Endothelial cell (in vitro differentiated cells): ENCODE measurements at places on chromosomes 5 and 9. TPM values are rescaled to one million over a fixed set of nuclear protein-coding genes. Genes with fewer than 3 reads are reported as not detected.

- no peaks in the 10 kb centered on the region for H3K36me3 ChIP-seq
- no peak overlapping the region for H3K4me3 ChIP-seq
- H3K27ac ChIP-seq, result no peak overlapping the region
- DNase-seq, result no peak
These were observed 15.3 kb downstream of the AP3S1 start for GRCh38 chr5:115857057-115857479.

DNA sequence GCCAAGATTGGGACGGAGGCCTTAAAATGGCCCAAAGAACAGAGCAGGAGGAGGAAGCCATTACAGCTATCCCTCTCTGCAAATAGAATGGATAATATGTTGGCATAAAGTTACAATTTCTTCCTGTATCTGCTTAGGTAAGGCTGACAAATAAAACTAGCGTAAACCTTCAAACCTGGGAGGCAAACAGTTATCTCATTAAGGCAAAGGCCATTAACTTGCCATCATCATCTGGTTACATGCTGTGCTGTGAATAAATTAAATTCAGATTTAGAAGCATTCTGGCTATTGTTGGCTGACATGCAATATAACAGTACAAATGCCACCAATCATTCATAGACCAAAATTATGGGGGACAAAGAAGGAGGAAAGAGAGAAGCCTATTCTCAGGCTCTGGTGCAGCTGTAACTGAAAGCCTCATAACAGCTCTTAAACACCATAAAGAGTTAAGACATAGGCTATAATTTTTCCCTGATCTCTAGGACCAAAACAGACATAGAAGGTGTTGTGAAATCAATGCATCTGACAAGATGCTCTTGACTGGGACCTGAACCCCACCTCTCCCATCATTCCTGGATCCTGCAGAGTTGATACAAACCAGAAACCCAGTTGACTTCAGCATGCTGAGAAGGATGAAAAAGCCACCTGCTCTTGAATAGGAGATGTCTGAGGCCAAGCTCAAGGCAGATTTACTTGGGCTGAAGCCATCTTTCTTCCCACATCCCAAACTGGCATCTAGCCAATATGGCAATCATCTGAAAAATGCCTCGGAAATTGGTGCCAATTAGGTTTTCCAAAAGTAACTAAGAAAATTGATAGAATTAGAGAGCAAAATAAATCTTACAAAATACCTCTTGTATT lies 62.5 kb downstream of the PLCXD3 start:
- H3K27me3 ChIP-seq, result no peaks in the 10 kb centered on the region
- DNase-seq, result no peak
- H3K4me3 ChIP-seq, result no peak overlapping the region

- H3K27me3 ChIP-seq, result peaks cover 1% of the 10 kb centered on the region
- DNase-seq, result no peak
- no peaks in the 10 kb centered on the region for H3K36me3 ChIP-seq
- no peak overlapping the region for H3K4me3 ChIP-seq
These were observed 483.7 kb downstream of the RAB3C start for GRCh38 chr5:59066367-59067163.

Gene F2RL2
- 311 TPM for total RNA-seq

Gene C9orf152
- not detected for total RNA-seq

Gene ZFP37
- 4.2 TPM for total RNA-seq
